Putamen (tissue), 1 donor: ENCODE measurements at places on chromosomes 13 and 19.

DNA sequence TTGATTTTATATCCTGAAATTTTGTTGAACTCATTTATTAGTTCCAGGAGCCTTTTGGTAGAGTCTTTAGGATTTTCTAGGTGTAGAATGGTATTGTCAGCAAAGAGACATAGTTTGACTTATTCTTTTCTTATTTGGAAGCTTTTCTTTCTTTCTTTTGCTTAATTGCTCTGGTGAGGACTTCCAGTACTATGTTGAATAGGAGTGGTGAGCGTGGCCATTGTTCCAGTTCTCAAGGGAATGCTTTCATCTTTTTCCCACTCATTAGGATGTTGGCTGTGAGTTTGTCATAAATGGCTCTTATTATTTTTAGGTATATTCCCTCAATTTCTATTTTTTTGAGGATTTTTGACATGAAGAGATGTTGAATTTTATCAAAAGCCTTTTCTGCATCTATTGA is 182.2 kb upstream of the SPRY2 start:
- no peak for DNase-seq

DNA sequence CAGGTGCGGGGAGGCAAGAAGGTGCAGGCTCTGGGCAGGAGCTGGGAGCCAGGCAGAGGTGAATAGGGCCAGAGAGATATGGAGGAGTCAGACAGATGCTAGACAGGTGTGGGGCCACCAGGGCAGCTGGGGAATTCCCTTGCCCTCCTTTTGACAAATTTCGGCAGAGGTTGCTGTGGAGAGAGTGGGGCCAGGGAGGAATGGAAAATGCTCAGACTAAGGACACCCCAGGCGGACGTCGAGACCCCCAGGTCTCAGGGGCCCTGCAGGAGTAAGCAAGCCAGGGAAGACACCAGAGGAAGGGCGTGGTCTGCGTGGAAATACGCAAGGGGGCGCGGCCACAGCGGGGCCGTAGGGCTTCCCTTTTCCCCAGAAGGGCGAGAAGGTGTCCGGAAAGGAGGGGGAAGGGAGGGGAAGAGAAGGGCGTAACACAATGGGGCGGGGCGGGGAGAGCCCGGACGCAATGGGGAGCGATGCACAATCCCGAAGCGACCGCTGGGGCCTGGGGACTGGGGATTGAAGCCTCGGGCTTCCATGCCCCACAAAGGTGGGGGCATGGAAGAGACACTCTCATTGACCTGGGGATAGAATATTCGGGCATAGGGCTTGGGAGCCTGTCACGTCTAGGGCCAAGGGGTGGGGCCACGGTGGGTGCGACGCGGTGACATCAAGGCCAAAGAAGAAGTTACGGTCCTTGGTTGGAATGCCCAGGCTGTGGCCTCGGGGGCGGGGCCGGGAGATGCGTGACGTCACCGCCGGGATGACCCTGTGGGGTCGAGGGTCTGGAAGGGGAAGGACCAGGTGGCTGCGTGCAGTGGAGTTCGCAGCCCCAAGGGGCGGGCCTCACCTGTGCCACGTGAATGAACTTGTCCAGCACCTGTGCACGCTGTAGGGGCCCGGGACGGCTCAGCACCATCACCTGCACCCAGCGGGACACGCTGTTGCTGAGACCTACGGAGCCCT is 8.2 kb downstream of the RASGRP4 start:
- no peak for DNase-seq

DNA sequence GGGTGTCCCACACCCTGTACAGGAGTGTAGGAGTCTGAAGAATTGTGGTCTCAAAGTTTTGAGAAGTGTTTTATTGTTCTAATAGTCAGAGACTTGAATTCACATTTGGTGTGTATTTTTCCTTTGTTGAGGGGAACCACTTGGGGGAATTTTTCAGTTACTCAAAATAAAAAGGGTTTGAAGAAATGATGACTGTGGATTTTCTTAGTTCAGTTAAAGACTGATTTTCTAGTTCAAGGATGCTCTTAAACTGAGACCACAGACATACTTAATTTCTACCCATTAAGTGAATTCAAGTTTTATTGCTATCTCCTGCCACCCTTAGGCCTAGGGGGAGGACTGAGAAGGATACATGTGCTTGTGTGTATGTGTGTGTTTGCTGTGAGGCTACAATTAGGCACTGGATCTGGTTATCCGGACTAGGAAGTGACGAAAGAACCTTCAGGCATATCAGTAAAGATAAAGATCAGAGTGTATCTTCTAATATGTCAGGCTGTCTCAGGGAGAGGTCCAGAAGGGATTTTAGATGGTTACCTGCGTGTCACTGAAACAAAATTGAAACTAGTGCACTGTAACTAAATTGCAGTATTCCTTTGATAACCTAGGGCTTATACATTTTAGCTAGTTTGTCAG is 234.9 kb upstream of the DACH1 start:
- DNase-seq: no peak

GRCh38 chr13:65860306-65860705 is 1369.8 kb downstream of the PCDH9 start:
- no peak for DNase-seq

GRCh38 chr13:42984026-42984425 is 8.0 kb downstream of the EPSTI1 start:
- no peak for DNase-seq

- DNase-seq: no peak
Measured at GRCh38 chr13:41276824-41277223, 13.4 kb upstream of the MTRF1 start.

GRCh38 chr19:48502350-48503018 is 9.2 kb downstream of the LMTK3 start:
- DNase-seq: no peak

DNA sequence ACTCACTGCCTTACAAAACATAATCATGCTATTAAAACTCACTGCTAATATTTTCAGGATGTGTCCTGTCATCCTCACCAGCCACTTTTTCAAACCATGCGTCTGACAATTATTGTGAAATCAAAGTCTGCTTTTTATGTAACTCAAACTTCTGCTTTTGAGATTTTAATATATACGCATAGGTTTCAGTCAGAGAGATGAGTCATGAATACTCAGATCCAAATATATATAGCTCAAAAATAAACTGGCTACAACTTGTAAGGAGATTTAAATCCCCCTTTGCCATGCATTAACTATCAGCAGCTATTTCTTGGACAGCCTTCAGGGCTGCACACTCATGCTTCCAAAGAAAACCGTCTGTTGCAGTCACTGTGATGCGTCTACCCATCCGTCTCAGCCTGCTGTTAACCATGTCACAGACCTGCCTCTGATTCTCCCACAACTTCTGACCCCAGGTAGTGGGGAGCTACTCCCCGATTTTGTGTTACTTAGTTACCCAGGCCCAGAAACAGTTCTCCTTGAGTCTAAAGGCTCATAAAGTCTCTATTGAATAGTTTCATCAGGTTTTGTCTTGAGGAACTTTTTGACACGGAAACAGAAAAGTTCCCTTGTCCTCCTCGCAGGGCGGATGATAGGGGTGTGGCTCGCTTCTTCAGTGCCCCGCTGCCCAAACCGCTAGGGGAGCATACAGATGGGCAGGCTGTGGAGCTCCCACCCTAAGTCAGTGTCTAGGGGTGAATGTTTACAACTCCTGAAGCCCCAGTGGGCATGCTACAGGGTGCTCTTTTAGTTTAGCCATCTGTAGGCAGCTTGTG is 33.8 kb upstream of the SGCG start:
- peak; percentile 25 for DNase-seq

DNA sequence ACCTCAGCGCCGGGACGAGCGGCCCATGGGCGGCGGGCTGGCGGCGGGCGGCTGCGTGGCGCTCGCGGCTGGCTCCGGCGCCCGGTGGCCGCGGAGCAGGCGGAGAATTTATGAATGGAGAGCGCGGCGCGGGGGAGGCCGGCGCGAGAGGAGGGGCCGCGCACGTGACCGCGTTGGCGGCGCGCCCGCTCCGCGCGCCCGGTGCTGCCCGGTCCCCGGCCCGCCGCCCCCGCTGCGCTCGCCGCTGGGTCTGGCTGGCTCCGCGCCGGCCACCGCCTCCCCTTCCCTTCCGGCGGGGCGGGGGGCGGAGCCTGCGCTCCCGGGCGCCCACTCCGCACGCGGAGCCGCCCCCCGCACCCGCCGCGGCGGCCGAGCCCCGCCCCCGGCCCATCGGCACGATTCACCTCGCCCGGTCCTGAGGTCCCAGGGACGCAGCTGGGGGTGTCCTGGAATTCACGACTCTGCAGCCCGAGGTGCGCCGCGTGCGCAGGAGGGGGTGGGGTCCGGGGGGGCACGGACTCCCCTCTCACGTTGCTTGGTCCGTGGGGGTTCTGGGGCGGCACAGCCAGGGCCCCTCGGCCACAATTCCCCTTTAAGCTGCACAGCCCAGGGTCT is at the start of gene CBARP:
CBARP (minus strand) TSS at position 252 of the 615 bp plus-strand sequence. CDS start 1,905 bp downstream, outside the sequence.
- DNase-seq: no peak

- no peak for DNase-seq
Measured at GRCh38 chr19:45182758-45183157, 4.2 kb downstream of the BLOC1S3 start.

DNA sequence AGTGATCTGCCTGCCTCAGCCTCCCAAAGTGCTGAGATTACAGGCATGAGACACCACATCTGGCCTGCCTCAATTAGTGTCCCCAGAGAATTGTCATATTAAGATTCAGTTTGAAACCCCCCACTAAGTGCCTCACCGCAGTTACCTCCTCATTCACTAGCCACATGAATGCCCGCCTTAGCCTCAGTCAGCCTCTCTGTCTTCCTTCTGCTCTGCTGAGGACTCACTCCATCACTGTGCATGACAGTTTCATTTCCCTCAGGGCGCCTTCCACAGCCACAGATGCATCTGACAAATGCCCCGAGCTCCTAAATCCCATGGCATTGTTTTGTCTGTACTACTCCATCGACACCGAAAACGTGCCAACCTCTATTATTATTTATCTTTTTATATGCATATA is 23.3 kb downstream of the MIPEP start:
- DNase-seq: no peak

DNA sequence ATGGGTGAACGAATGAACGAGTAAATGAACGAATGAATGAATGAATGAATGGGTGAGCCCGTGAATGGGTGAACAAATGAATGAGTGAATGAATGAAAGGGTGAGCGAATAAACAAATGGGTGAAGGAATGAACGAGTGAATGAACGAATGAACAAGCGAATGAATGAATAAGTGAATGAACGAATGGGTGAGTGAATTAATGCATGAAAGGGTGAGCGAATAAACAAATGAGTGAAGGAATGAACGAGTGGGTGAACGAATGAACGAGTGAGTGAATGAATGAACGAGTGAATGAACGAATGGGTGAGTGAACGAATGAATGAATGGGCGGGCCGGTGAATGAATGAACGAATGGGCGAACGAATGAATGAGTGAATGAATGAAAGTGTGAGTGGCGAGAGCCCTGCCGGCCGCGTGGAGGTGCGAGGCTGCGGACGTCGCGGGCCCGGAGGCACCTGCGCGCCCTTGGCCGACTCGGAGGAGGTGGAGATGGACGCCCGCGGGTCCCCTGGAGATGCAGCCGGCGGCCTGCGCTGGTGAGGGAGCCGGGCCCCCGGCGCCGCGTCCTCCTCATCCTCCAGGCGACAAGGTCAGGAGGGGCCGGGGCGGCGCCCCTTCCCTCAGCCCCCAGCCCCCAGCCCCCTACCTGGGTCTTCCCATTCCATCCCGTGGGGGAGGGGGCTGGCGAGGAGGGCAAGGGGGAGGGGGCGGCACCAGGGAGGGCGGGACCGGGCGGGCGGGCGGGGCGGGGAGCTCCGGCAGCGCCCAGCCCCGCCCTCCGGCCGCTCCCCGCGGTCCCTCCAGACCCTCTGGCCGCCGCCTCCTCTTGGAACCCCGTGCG is 15.4 kb downstream of the ANKRD24 start:
- DNase-seq: no peak

- DNase-seq: no peak
Measured at GRCh38 chr13:48750588-48751383, 97.1 kb downstream of the CYSLTR2 start.

DNA sequence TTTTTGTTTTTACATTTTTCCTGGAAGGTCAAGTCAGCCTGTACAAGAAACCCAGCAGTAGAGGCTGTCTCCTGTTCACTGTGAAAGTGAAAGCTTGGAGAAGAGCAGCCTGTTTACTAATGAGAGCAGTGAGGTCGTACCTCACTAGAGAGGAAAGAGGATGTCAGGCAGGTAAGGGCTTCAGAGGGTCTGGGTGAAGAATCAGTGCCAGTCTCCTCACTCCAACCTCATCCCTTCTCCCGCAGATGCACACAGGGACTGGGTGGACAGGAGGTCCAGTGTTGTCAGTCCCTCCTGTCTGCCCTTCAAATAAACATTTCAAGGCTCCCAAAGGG is 462.5 kb downstream of the KLF5 start:
- no peak for DNase-seq

- no peak for DNase-seq
Measured at GRCh38 chr19:2542341-2543069, 66.6 kb downstream of the GADD45B start.

- no peak for DNase-seq
Measured at GRCh38 chr19:4477034-4477801, 5.1 kb downstream of the HDGFL2 start.

- no peak for DNase-seq
Measured at GRCh38 chr13:27593267-27593666, 27.1 kb downstream of the LNX2 start.

DNA sequence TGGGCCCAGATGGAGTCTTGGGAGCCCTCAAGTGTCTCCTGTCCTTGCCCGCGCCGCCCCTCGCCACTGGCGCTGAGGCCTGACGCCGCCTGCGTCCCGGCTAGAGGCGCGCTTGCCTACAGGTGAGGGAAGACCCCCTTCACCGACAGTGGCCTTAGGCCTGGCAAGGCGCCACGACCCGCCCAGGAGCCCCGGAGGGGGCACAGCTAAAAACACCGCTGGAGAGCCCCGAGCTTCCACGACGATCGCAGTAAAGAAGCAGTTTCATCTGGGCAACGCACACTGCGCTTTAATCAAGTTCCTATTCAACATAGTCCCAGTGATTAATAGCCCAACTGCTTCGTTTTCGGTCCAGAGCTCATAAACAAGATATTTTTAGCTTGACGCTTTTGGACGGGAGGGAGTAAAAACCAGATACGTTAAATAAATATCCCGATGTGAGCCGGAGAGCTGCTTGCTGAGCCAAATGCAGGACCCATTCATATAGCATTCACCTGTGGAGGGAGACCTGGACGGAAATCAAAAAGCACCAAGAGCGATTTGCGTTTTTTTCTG is 1.5 kb upstream of the CEBPA start:
- no peak for DNase-seq
